H54 (cell line): ENCODE measurements at places on chromosomes 11 and 22.

- no peak for DNase-seq
Observed at GRCh38 chr11:111045874-111046273, 199.7 kb upstream of the POU2AF2 start.

- DNase-seq: no peak
Observed at GRCh38 chr11:70574725-70575347, 176.5 kb downstream of the CTTN start.

DNA sequence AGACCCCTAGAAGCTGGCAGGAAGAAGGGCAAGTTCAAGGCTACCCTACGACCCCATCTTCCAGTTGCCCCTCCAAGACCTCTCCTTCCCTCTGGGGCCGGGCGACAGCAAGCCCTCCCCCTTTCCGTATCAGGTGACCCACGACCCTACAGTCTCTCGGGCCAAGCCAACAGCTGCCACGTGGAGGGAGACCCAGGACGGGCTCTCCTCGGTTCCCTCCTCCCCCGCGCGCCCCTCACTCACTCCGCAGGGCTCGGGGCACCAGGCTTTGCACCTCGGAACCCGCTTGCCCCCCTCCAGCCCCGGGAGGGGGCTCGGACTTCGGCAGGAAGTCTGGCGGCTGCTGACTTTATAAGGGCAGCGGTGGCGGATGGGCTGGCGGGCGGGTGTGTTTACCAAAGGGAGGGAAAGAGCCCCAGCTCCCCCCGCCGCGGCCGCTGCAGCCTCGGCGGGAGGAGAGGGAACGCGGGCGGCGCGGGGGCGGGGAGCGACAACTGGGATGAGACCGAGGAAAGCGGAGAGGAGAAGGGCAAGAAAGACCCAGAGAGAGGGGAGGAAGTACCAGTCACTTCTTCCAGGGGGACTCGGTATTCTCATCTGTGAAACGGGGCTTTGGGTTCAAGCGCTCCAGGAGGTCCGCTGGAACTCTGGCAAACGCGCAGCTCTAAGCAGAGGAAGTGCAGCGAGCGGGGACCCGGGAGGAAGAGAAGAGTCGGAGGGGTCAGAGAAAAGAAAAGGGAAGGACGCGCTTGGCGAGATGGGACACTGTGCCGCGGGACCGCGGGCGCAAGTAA is 767 bp downstream of the SLC43A1 start:
- DNase-seq: no peak

DNA sequence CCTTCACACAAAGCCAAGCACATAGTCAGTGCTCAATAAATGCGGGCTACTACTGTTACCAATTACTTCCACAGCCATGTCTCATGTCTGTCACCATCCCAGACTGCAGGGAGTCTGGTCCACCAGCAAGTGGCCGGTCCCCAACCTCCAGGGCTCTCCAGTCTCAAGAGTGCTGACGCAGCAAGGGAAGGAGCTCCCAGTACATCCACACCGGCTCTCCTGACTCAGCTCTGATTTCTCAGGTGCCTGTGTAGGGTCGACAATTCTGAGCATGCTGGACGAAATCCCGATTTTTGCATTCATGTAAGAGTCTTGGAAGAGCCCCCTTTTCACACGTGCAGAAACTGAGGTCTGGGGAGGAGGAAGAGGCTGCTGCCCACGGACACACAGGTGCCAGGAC is 10.3 kb upstream of the NEFH start:
- no peak for DNase-seq

DNA sequence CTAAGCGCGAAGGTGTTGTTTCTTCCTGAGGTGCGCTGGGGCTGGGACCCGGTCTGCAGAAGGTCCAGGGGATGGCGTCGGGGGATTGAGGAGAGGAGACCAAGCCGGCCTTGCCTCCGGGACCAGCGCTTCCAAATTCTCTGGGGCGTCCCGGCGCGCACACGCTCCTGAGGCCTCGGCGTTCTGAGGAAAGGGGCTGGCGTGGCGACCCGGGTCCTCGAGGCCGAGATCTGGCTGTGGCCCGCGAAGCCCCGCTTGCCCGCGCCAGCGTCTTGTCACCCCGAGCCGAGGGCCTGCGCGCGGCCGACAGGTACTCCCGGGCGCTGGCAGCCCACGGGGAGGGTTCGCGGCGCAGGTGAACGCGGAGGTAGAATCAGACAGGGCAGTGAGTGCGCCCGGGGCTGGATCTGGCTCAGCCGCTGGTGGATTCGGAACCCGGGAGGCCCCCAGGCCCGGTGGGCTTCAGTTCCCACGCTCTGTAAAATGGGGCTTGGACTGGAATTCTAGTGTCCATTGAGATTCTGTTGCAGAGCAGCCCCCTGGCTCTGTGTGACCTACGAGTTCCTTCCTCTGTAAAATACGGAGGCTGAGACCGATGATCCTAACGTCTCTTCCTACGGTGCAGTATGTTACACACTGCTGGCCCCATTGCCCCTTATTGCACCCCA is 14.7 kb downstream of the SSH3 start:
- DNase-seq: no peak

- no peak for DNase-seq
Observed at GRCh38 chr11:80362563-80363340, 921.9 kb upstream of the TENM4 start.

DNA sequence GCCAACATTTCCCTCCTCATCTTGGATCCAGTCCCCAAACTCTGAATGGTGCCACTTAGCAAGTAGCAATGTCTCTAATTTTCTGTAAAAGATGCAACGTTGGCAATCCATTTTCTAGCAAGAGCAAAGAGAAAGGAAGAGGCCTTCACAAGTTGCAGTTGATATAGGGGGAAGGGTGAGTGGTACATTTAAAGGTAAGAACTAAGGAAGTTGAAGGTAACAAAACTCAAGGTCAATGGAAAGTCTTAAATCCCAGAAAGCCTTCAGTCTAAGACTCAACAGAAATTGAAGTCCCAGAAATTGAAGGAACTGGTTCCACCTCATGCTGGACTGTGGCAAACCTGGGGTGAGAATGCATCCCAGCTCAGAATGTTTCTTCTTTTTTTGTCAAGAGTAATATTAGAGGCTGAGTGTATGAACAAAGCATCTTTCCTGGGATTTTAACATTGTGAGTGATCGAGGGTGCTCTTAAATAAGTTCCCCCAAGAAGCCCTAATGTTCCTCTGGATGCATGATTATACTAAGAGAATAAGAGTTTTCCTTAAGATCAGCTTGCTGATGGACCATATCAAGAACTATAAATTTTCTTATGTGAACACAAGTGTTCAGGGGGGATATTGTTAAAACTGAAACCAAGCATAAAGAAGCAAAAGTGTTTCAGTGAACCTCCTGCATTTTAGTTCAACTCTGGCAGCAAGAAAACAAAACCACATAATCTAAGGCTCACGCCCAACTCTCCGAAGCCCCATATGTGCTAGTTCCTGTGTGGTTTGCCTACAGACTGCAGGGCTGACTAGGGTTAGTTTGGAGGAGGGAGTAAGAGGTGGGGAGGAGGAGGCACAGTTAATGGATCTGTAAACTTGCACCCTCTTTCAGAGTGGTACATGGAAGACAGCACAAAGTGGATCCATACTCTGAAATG is at the start of gene GRAP2:
Gene GRAP2 (plus strand): TSS at position 779 of the 922 bp plus-strand sequence. CDS start 46,023 bp downstream, outside the sequence.
- DNase-seq: no peak

DNA sequence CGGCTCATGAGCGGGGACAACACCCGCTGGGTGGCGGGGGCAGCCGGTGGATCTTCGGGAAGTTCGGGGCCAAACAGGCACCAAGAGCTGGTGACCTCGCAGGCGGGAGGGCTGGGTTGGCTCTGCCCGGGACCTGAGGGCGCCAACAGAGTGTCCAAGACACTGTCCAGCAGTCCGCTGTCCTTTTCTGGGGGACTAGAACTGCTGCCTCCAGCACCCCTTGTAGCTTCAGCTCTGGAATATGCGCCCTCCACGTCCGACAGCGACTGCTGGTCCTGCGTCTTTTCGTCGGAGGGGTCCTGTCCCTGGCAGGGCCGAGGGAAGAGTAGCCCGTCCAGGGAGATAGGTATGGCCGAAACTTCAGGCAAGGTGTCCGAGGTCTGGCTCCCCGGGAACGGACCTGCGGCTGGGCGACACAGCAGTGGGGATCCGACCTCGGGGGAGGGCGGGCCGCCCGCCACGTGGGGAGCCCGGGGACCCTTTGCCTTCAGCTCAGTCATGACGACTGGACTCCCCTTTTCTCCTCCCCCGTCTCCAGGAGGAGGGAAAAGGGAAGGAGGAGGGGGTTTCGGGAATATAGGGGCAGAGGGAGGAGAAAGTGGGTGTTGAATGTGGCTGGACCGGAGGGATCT is 926 bp downstream of the PGR start:
- no peak for DNase-seq

GRCh38 chr11:125667151-125667550 is 13.5 kb downstream of the ACRV1 start:
- no peak for DNase-seq

GRCh38 chr22:24830205-24830979 is 24.4 kb downstream of the SGSM1 start:
- no peak for DNase-seq

GRCh38 chr22:36194971-36195370 is 6.6 kb downstream of the APOL4 start:
- peak; percentile 18 for DNase-seq

GRCh38 chr11:8067929-8068575 is 13.0 kb upstream of the TUB start:
- no peak for DNase-seq

GRCh38 chr11:10304495-10305261 is at the start of gene ADM:
Gene ADM, plus strand, starts transcription at chr11:10305073. Its CDS starts 628 bp downstream, at chr11:10305701.
- DNase-seq: peak; percentile 88

DNA sequence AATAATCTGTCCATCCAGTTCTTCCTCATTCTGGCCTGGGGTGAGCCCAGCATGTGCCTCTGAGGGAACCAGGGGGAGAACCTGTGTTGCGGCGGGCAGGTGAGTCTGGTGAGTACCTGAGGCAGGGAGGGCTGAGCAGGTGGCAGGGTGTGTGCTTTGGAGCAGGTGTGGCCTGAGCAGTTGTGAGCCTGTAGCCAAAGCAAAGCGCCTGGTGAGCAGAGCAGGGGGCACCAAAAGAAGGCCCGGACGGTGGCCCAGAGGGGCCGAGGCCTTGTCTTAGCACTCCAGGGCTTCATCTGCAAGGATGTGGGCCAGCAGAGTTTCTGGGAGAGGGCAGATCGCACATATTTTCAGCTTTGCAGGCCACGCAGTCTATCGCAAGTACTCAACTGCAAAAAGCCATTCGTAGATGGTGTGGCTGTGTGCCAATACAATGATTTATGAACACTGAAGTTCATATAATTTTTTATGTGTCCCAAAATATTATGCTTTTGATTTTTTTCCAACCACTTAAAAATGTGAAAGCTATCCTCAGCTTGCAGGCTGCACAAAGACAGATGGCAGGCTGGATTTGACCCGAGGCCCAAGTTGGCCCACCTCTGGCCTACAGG is 8.7 kb downstream of the GLB1L2 start:
- no peak for DNase-seq

- DNase-seq: no peak
Observed at GRCh38 chr11:59009661-59010060, 70.4 kb downstream of the GLYATL1 start.

DNA sequence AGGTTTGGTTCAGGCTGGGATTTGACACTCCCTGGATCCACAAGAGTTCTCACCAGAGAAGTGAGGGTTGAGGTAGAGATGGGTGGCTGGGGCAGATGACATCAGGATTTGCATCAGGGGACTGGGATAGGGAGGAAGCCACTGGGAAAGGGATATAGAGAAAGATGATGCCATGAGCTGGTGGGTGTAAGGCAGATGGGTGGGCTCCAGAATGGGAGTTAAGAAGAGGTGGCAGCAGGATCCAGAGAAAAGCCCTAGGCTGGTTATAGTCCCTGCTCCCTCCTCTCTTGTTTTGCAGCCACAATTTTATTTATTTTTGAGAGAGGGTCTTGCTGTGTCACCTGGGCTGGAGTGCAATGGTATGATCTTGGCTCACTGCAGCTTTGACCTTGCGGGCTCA is 1.8 kb upstream of the C1QTNF4 start:
- no peak for DNase-seq

DNA sequence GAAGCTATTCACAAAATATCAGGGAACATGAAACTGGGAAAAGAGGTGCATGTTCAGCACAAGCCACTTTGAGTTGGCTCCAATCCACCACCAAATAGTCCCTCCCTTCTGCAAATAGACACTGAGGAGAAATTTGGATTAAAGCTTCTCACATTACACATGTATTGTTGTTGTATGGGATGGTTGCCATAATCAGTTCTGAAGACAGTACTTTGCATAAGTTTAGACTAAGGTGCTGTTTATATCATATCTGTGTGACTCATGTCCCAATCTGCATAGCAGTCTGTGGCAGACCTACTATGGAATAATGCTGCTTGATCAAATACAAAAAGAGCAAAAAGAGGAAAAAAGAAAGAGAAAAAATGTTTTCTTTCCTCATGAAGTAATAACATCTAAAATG is 376.7 kb upstream of the DDI1 start:
- DNase-seq: no peak

DNA sequence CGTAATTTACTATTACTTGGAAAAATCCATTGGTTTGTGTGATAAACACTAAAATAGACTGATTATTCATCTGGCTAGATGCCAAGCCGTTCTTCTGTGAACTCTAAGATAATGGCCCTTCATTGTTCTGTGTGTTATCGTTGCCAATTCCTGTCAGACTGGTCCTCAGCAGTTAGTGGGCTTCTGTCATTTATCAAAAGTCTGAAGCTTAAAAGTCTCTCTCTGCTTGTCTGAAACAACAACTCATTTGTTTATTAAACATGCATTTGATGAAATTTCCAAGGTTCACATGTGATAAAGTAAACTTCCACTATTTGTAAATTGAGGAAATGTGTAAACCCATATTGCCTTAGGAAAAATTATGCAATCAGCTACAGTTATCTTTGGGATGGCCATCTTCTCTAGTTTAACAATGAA is 21.1 kb upstream of the RDX start:
- no peak for DNase-seq

- DNase-seq: no peak
Observed at GRCh38 chr11:87265979-87266378, 228.2 kb downstream of the TMEM135 start.

DNA sequence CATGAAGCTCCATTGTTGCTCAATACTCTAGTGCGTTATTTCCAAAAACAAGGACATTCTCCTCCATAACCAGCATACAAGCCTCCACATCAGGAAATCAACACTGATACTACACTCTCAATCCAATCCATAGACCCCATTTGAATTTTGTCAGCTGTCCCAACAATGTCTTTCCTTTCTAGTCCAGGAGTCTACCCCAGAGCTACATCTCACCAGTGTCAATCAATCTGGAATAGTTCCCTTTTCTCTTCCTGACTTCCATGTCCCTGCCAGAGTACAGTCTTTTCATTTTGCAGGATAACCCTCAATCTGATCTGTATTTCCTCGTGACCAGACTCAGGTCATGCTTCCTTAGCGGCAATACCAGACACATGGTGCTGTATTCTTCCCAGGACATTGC is 43.0 kb downstream of the TCF20 start:
- DNase-seq: no peak

DNA sequence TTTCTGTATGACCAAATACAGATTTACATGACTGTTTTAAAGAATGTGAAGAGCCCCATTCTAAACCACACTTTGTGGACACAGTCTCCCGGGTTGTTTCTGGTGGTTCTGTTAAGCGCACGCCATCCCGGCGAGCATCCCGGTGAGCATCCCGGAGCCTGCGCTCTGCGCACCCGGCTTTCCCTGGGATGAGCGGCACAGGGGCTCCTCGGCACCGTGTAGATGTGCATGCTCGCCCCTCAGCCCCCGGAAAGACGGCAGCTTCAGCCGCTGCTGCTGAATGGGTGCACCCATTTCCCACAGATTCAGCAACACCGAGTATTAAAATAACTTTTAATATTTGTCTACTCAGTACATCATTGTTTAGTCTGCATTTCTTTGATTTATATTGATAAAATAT is 36.0 kb downstream of the GLB1L2 start:
- DNase-seq: no peak
